KG1 (cell line): ENCODE measurements at places on chromosomes 5 and 9.

DNA sequence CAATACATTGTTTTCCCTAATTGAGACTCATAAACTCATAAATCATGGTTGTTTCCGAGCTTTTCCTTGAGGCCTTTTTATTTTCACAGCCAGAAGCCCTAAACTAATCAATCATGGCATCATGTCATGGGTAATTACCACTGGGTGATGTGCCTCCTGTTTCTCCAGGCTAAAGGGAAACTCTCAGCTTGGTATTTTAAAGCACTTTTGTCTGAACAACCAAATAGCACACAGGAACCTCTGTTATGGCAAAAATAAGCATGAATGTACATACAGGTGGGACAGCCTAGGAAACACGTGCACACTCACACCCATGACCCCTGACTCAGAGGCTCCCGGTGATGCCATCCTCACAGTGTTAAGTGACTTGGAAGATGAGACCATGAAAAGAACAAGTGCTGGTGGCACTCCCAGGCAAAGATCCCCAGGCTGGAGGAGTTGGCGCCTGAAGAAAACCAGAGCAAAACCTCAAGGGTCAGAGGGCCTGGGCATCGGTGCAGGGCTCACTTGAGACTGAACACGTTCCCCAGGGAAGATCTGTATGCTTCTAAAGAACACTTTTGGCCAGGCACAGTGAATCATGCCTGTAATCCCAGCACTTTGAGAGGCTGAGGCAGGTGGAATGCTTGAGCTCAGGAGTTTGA, 154.3 kb downstream of the ROR2 start:
- DNase-seq: no peak

DNA sequence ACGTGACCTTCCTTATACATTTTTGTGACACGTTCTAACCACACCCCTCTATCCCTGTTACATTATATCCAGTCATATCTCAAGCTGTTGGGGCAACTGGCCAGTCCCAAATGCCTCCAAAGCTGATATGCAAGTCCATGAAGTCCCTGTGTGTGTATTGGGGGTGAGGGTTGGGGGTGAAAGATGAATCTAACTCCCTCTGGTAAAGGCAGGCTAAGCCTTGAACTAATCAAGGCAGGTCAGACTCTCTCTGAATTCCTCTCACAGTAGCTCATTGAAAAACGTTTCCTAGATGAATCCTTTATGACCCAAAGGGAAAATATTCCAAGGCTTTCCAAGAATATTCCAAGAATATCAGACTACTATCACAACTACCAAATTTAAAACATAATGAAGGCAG, 174.4 kb downstream of the MUSK start:
- DNase-seq: no peak

DNA sequence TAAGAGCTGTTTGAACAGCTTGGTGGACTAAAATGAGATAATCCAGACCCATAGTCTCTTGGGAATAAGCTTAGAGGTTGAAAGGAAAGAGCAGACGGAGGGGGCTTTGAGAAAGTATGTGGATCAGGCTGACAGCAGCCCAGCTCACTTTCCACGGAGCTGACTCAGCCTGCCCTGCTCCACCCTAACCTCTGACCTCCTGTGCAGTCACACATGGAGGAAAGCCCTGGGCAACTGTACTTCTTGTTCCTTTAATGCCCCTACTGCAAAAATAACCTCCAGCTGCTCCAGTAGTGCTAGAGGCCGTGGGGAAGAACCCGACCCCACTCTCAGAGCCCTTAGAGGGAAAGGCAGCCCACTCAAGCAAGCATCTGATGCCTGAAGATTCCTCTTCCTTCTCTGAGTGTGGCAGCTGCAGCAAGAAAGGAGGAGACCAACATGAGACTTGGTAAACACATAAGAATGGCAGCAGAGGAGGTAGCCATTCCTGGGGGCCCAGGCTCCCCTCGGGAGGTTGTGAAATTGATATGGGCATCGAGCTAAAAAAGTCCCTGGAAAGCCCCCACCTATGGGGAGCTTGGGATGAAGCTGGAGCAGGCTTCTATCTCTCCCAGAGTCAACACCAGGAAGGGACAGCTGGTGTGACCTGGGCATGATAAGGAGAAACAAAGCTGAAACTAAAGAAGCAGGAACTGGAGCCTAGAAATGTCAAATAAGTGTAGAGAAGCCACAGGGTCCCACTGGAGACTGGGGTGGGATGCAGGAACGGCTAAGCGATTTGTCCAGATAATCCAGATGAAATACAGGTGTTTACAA, 204.3 kb downstream of the PIK3R1 start:
- no peak for DNase-seq

- DNase-seq: no peak
These were observed 51.9 kb downstream of the SLC25A46 start for GRCh38 chr5:110790673-110791072.

- DNase-seq: no peak
These were observed 597.0 kb downstream of the PSAT1 start for GRCh38 chr9:78893774-78894401.

- DNase-seq: no peak
These were observed 294.1 kb downstream of the FANCC start for GRCh38 chr9:95023217-95024003.

DNA sequence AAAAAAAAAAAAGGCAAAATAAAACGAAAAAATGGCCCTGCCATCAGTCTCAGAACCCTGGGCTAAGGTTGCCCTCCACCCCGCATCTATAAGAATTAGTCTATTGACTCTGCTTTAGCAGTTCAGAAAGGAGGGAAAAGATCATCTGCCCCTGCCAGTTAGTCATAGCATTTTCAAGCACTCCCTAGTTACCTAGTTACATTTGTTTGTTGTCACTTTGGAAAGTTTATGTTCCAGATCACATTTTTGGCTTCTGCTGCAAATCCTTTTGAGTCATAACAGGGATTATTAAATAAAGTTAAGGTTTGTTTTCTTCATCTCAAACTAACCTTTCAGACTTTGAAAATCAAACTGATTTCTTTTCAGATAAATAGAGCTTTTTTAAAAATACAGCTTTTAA, 52.1 kb downstream of the AQP7 start:
- no peak for DNase-seq

- no peak for DNase-seq
These were observed 156.9 kb downstream of the CNTLN start for GRCh38 chr9:17291766-17292165.

- DNase-seq: no peak
These were observed 464.5 kb upstream of the SMARCA2 start for GRCh38 chr9:1550636-1551035.

GRCh38 chr9:8235489-8235888, 435.9 kb upstream of the DMAC1 start:
- no peak for DNase-seq

DNA sequence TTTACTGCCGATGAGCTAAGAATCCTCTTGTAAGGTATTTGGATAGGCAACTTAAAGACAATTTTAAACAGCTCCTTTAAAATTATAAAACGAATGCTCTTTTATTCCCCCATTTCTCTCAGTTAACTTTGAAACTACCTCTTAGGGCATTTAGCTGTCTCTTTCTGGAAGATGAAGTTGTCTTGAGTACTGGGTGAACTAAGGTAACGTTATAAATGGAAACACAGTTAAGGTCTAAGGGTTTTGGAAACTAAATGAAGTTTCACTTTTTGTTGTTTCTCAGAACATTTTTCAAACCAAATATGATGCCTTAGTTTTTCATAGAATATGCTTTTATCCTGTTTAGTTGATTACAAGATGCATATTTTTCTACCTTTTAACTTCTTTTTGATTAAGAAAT, 6.8 kb downstream of the UBE2R2 start:
- DNase-seq: no peak

GRCh38 chr5:178240341-178240741, 7.7 kb upstream of the PHYKPL start:
- DNase-seq: peak; percentile 78

DNA sequence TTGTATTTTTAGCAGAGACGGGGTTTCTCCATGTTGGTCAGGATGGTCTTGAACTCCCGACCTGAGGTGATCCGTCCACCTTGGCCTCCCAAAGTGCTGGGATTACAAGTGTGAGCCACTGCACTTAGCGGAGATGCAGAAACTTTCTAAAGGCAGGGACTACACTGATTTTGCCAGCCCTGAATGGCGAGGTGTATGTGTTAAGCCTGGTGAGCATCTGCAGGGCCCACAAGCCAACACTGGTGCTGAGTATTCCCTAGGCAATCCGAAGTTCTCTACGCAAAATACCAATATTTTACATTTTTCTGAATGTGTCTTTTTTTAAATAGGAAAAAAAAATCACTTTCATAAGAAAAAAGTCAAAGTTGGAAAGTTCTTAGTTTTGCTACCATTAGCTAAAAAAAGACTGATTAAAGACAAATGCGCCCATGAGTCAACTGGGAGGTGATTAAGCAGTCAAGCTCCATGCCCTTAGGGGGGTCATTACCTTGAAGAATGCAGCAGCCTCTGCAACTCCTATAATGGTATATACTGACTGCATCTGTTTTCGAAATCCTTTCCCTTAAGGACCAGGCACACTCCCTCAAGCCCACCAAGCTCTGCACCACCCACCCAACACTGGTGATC, 502.8 kb downstream of the BNC2 start:
- no peak for DNase-seq

GRCh38 chr9:110835859-110836271, 167.3 kb downstream of the MUSK start:
- DNase-seq: no peak

DNA sequence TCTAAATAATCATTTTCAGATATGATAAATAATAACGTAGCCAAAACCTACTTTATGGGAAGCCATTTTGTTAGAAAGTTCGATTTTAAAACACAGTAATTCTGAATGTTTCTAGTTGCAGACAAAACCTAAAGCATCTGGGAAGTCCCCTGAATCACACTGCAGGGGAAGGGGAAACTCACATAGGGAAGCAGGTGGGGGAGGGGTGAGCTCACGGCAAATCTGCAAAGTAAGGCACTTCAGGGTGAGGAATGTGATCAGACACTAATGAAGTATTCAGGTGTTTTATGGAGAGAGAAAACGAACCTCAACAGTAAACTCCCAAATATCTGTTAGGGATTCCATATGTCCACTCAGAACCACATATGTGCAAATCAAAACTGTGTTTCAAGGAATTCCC, 70.7 kb downstream of the EPB41L4A start:
- DNase-seq: no peak

GRCh38 chr5:81786496-81786895, 35.6 kb upstream of the SSBP2 start:
- no peak for DNase-seq
